ENCODE measurements at places on chromosomes 12 and 14.

DNA sequence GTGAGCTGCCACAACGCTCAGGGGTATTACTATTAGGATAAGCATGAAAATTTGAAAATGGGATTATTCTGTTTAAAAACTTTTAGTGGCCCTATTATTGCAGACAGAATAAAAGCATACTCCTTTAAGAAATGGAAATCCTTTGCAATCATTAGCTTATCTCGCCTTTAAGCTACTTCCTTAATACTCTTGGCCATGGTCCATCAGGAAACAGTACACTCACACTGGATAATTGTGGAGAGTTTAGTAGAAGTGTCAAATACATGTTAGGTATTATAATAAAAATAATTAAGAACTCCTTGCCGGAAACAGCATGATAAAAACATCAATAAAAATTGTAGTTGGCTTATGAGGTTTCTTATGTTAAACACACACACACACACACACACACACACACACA is 100.4 kb upstream of the PPFIA2 start:
- DNase-seq: no peak

DNA sequence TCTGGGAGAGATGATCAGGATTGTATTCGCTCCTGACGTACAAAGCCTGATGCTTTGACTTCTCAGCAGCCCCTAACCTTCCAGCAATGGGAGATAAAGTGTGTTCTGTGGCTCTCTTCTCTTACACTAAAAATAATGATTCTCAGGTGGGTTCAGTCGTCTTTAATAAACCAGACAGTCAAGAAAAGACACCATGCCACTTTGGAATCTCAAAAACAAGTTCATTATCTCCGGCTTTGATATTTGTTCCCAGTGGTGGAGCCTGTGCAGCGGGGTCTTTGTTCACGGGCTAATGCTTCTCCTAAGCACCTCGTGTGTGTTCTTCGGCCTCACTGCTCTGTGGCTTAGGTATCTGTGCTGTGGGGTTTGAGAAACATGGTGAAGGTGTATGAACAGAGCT is 1.6 kb downstream of the ACVR1B start:
- DNase-seq: no peak

DNA sequence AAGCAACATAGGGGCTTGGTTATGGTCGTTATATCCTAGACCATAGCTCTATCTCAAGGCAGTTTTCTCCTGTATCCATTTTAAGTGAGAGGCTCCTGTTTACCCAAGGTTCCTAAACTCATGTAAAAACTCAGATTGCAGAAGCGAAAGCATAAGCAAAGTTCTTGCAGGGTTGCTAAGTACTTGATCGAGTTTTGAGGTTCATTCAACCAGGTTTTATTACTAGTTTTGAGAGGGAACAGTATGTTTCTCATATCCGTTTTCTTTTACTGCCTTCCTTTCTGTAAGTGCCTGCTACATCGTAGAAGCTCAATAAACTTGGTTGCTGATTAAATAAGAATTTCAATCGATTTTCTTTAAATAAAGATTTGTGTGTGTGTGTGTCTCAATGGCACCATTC is 5.1 kb downstream of the AKAP3 start:
- no peak for DNase-seq

- no peak for DNase-seq
Measured at GRCh38 chr12:56146492-56147460, 5.6 kb upstream of the MYL6B start.

DNA sequence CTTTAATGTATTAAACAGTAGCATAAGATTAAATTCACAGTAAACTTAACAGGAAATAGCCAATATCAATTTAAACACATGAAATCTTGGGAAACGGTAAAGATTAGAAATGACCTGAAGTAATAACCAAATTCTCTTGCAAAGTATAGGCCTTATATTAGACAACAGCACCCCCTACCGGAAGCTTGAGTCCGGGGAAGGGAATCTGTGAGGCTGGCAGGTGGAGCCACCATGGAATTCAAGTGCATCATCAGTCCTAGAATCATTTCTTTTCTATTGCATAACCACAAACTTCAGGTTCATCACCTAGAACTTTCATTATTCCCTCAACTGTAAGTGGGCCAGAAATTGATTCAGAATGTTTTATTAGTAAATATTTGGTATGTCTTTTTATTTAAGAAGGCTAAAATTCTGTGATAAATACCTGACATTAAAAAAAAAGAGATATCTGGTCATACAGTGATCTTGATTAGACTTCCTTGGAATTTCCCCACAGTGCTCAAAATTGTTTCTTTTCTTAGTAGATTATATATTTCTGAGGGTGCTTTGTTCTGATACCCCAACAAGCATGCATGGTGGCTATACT is 48.6 kb downstream of the AP5M1 start:
- DNase-seq: peak; percentile 53

- DNase-seq: no peak
Measured at GRCh38 chr14:94839348-94839747, 69.4 kb upstream of the GSC start.

GRCh38 chr14:75010472-75011093 is 7.9 kb downstream of the EIF2B2 start:
- no peak for DNase-seq

DNA sequence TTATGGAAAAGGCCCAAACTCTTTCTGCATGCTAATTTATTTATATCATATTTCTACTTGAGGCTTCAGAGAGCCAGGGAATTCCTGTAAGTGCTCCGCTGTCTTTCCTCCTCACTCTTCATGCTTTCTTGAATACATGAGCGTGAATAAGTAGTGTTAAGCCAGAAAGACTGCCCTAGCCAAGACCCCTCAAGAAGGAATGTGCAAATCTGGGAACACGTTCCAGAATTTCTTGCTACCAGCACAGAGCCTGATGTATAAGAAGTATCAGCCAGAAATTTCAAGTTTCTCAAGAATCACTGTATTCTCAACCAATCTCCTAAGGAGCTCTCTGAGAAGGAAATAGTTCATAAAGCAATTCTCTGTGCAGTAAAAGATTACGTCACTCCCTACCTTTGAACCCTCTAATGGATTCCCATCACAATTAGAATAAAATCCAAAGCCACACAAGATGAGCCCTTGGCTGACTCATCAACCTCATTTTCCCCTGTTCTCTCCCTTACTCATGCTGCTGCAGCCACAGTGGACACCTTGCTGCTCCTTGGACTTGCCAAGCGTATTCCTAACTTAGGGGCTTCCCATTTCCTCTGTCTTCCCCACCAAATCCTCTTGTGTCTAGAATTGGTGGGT is 6.9 kb upstream of the TSPAN8 start:
- no peak for DNase-seq

GRCh38 chr14:26934151-26934550 is 336.3 kb upstream of the NOVA1 start:
- DNase-seq: no peak

DNA sequence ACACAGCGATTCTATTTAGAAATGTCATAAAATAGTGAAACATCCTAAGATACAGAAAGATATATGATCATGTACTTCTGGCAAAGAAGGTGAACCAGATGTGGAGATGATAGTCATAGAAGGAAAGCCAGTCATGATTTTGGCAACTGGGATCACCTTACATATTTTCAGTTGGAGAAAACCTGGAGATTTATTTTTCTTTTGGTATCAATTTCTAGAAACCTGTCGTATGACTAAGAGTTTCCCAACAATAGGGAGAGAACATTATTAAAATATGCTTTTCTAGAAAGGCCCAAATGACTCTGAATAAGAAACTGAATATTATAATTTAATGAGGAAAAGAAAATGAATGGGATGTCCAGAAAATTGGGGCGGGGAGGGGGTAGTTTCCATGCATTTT is 396.4 kb downstream of the ZFP36L1 start:
- DNase-seq: no peak

DNA sequence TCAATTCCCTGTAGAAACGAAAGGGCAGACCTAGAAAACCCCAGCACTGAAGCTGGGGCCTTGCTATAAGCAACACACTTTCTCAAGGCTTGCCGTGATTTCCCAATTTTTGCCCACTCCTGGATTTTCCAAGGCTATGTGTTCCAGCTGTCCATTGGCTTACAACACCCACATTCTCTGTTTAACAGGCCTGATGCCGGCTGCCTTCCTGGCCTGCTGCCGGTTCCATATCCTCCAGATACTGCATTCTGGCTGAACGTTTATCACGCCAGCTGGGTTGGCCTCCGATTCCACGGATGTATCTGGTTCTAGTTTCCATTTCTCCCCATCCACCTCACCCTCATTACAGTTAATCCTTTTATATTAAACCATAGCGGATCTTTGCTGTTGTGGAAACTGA is 2.0 kb upstream of the PCNX1 start:
- DNase-seq: no peak

- DNase-seq: no peak
Measured at GRCh38 chr12:113445544-113446171, 23.5 kb downstream of the SDSL start.

GRCh38 chr12:119644930-119645329 is 23.0 kb upstream of the PRKAB1 start:
- no peak for DNase-seq

DNA sequence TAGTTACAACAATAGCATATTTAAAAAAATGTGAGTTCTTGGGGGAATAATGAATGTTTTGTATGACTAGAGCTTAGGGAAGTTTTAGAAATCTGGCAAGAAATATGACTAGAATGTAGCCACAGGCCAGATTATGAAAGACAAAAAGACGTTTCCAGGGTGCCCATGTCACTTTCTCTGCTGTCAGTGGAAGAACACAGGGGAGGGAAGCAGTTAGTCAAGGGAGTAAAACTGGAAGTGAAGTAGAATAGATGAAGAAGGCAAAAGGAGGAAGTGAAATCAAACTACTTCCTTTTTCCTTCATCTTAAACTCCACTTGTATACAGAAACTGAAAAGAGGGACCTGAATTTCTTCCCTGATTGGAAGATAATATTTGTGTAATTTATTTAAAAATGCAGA is 81.2 kb upstream of the ATP2B1 start:
- DNase-seq: no peak

DNA sequence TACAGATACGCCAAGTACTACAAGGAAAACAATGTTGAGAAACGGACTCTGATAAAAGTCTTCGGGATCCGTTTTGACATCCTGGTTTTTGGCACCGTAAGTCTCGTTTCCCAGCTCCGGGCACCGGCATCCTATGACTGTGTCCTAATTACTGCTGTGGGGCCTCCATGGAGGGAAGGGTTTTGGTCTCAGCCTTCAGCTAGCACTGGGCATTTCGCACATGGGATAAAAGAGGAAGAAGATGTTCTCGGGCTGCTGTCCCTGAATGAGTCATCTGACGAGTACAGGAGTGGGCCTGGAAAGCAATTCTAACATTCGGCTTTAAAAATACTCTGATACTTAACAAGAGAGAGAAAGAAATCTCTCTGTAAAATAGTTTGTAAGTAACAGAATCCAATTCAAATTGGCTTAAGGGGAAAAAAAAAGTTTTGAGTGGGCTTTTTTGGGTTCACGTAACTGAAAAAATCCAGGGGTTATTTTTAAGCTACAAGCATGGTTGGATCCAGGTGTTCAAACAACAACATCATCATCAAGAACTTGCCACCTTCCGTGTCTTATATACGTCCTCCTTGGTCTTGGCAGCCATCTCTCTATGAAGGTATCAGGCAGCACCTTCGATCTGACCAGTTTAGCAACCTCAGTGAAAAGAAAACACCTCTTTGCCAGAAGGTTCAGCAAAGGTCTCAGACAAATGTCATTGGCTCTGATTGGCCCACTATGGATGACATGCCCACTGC is 34.4 kb upstream of the P2RX4 start:
- DNase-seq: no peak

DNA sequence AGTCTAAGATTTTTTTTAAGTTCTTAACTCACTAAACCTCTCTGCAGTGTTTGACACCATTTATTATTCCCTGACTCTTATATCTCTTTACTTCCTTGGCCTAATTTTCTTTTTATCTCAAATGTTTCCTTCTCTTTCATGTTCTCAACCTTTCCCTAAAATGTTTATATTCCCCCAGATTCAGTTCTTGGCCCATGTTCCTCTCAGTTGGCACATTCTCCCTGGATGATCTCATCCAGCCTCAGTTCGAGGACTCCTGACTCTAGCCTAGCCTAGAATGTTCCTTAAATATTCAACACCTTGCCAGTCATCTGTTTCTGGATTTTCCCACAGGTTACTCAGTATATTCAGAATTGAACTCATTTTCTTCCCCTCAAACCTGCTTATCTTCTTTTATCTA is 81.3 kb downstream of the SCN8A start:
- DNase-seq: no peak

- no peak for DNase-seq
Measured at GRCh38 chr14:50425816-50426215, 29.1 kb upstream of the CDKL1 start.

- DNase-seq: peak; percentile 78
Measured at GRCh38 chr12:42325653-42326474, at the start of the genes PPHLN1 and ZCRB1. Gene PPHLN1 (plus strand): TSS chr12:42326167. CDS start chr12:42335903, 9,736 bp downstream. Gene ZCRB1 (minus strand): TSS chr12:42326094. CDS start chr12:42324102, 1,992 bp downstream.

GRCh38 chr14:101773378-101773777 is 11.9 kb downstream of the PPP2R5C start:
- DNase-seq: no peak

- no peak for DNase-seq
Measured at GRCh38 chr14:87251011-87251410, 742.0 kb downstream of the GALC start.

DNA sequence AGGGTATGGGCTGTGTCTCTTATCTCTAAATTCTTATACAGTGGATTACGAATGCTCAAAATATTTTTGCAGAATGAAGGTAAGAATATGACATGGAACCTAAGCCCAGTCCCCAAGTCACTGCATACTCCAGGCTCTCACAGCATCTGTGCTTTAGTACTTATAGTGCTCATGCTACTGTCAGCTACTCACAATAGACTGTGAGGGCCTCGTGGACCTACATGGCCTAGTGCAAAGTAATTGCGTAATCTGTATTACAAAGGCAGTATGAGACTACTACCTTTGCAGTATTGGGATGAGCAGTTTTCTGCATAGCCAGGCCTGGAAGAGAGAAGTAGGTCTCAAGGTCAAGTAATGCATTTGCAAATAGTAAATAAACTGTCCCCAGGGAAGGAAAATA is 27.9 kb downstream of the VWF start:
- DNase-seq: no peak

GRCh38 chr12:116172224-116172849 is 105.2 kb downstream of the MED13L start:
- peak; percentile 9 for DNase-seq

- DNase-seq: no peak
Measured at GRCh38 chr14:50717811-50718210, 49.7 kb upstream of the SAV1 start.

GRCh38 chr14:89856871-89857345 is 97.6 kb downstream of the EFCAB11 start:
- no peak for DNase-seq

DNA sequence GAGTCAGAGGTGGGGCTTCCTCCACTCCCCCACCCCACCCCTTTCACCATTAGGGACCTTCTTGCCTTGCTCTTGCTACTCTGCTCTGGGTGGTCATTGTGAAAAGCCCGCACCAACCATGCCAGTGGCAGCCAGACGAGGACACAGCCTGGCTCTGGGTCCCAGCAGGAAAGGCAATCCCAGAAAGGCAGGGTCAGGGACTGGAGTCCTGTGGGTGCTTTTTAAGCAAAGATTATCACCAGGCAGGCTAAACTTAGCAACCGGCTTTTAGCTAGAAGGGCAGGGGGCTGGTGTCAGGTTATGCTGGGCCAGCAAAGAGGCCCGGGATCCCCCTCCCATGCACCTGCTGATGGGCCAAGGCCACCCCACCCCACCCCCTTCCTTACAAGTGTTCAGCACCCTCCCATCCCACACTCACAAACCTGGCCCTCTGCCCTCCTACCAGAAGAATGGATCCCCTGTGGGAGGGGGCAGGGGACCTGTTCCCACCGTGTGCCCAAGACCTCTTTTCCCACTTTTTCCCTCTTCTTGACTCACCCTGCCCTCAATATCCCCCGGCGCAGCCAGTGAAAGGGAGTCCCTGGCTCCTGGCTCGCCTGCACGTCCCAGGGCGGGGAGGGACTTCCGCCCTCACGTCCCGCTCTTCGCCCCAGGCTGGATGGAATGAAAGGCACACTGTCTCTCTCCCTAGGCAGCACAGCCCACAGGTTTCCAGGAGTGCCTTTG is 1.2 kb upstream of the GAPDH start:
- no peak for DNase-seq
